ENCODE measurements at places on chromosomes 2 and 18.

GRCh38 chr2:220509966-220510365 lies 882.5 kb downstream of the SLC4A3 start:
- no peak for DNase-seq

- no peak for DNase-seq
Measured at GRCh38 chr2:221961561-221961960, 337.2 kb downstream of the PAX3 start.

- no peak for DNase-seq
Measured at GRCh38 chr2:204174034-204174433, 237.5 kb downstream of the ICOS start.

- DNase-seq, result no peak
Measured at GRCh38 chr2:16626497-16626896, 39.1 kb downstream of the CYRIA start.

GRCh38 chr2:161232571-161232970 lies 72.3 kb downstream of the TANK start:
- no peak for DNase-seq

GRCh38 chr2:213213186-213213585 lies 61.8 kb upstream of the IKZF2 start:
- DNase-seq, result no peak

DNA sequence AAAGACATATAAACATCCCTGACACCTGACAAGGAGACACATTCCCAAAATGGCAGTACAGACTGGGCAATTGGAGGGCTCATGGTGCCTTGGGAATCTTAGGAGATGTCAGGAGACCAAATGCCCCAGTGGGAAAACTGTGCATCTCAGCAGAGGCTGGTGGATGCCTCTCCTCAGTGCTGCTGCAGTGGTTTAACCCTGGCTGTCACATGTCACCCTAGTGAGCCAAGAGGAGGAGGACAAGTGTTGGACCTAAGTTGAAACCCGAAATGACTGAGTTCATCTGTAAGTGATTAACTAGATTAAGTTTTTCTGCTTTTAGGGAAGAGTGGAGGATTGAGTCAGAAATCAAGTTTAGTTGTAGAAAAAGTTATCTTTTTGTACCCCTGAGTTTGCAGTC lies 5.2 kb upstream of the NAGK start:
- DNase-seq, result no peak

GRCh38 chr2:108935271-108935741 lies 53.7 kb downstream of the EDAR start:
- no peak for DNase-seq

GRCh38 chr2:13021470-13021957 lies 304.8 kb downstream of the TRIB2 start:
- no peak for DNase-seq

DNA sequence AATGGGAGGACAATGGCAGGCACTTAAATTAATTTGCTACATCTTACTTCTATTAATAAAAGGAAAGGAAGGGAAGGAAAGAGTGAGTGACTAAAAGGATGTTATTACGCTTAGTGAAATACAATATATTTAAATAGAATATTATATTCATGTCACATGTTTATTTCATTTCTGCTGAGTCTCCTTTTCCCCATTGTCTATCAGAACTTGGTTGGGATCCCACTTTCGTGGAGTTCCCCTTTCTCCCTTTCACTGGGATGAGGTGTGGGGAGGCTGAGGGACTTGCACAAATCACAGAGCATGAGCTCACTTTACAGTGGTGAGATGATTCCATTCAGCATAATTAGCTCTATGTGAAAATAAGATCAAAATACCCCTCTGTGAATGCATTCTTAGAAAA lies 730.6 kb downstream of the TSN start:
- no peak for DNase-seq

All from CD4-positive, alpha-beta T cell treated with Interleukin-10 for 1 hour (primary cell).